ENCODE measurements at places on chromosomes 4 and X. TPM values are rescaled to one million over a fixed set of nuclear protein-coding genes. Genes with fewer than 3 reads are reported as not detected.

DNA sequence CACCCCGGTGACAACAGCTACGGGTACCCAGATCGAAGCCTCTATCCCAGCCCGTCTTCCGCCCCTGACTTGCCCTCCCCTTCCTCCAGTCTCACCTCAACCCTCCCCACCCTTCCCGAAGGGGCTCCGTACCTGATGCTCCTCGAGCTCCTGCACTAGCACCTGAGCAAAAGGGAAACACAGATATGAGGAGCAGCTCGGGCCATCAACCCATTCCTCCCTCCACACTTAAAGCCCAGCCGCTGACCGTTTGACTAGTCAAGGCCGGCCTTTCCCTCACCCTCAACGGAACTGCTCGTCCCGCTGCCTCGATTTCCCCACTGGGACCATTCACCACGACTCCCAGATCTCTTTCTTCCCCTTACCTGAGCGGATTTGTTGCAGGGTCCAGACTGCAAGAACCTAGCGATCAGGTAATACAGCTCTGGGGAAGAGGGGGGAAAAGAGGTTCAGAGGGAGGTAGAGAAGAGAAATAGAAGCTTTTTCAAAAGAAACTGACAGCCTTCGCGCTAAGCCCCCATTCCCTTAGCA, 731 bp downstream of the BRWD3 start:
- DNase-seq, result peak; percentile 28

GRCh38 chr4:153521478-153521877, 55.3 kb downstream of the TMEM131L start:
- no peak for DNase-seq

DNA sequence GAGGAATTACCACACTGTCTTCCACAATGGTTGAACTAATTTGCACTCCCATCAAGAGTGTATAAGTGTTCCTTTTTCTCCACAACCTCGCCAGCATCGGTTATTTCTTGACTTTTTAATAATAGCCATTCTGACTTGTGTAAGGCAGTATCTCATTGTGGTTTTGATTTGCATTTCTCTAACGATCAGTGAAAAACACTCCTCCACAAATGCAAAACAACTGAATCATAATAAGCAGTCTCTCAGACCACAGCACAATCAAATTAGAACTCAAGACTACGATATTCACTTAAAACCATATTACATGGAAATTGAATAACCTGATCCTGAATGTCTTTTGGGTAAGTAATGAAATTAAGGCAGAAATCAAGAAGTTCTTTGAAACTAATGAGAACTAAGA, 371.7 kb downstream of the CXXC4 start:
- no peak for DNase-seq

NXF2B gene
- not detected for total RNA-seq

MTNR1A gene
- 0.21 TPM for total RNA-seq

PABPC4L gene
- total RNA-seq, result 13.1 TPM

GRCh38 chrX:11421805-11422524, 128.8 kb downstream of the AMELX start:
- no peak for DNase-seq

ZFP92 gene
- total RNA-seq, result 1.4 TPM
